ENCODE measurements at places on chromosomes 6 and 20.

- no peak for DNase-seq
These were observed 205.5 kb downstream of the ZNF217 start for GRCh38 chr20:53387983-53388675.

DNA sequence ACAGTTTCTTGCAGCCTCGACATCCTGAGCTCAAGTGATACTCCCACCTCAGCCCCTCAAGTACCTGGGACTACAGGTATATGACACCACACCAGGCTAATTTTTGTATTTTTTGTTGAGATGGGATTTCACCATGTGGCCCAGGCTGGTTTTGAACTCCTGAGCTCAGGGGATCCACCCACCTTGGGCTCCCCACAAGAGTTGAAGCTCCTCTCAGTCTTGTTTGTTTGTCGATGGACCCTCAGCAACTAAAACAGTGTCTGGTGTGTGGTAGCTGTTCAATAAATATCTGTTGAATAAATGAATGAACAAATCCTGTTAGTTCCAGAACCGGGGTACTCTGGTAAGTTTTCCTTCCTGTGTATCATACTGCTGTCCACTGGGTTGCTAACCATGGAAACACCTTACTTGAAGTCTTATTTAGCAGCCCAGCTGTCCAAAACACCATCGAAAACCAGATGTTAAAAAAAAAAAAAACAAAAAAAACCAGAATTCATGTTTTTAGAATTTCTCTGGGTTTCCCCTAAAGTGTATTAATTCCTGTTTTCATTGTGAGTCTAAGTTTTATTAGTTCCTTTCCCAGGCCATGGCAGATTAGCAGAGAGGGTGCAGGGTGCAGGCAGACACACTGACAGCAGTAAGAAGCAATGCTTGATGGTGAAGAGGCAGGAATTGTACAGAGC is 7.8 kb upstream of the EZR start:
- no peak for DNase-seq

- no peak for DNase-seq
These were observed 41.9 kb downstream of the MTHFD1L start for GRCh38 chr6:150907383-150907782.

DNA sequence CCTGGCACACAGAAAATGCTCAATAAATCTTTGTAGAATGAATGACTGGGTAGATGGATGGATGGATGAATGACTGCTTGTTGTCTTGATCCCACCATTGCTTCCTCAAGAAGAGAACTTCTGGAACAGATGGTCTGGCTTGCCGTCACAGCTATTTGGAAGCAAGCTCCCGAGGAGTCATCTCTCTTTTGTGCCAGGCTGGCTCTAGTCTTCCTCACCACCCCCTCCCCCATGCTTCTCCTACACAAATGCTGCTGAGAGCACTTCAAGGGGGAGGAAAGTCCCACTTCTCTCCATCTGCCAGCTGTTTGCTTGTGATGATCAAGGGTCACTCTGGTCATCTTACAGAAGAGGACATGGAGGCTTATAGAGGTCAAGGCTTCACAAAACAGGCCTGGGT is 11.6 kb upstream of the KCNG1 start:
- no peak for DNase-seq

GRCh38 chr6:94270091-94270948 is 851.0 kb upstream of the EPHA7 start:
- no peak for DNase-seq

- DNase-seq = no peak
These were observed 129.8 kb downstream of the ALDH8A1 start for GRCh38 chr6:134819863-134820800.

DNA sequence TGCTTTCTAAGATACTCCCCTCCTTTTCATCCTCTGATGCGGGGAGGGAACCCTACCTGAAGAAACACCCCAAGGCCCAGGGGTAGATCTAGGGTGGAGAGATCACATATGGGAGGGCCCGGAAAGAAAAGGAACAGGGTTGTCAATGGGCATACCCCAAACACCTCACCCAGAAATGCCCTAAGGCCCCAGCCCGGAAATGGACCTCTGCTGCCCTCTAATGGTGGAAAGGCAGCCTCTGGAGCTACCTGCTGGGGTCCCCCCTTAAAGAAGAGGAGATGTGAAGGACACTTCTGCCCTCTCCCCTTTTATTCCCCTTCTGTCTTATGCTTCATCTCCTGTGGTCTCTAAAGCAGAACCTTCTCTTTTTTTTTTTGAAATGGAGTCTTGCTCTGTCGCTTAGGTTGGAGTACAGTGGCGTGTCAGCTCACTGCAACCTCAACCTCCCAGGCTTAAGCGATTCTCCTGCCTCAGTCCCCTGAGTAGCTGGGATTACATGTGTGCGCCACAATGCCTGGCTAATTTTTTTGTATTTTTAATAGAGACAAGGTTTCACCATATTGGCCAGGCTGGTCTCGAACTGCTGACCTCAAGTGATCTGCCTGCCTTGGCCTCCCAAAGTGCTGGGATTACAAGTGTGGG is 458 bp upstream of the ARMC12 start:
- peak; percentile 50 for DNase-seq
